Fibroblast of mammary gland (primary cell): ENCODE measurements at places on chromosomes 3 and 15.
A peak's percentile ranks its signal among the peaks of the same experiment; 100 is the strongest.

- no peak for DNase-seq
These were observed 145.7 kb upstream of the MEIS2 start for GRCh38 chr15:37246065-37246464.

- no peak for DNase-seq
These were observed 51.7 kb downstream of the PRICKLE2 start for GRCh38 chr3:64173563-64173962.

DNA sequence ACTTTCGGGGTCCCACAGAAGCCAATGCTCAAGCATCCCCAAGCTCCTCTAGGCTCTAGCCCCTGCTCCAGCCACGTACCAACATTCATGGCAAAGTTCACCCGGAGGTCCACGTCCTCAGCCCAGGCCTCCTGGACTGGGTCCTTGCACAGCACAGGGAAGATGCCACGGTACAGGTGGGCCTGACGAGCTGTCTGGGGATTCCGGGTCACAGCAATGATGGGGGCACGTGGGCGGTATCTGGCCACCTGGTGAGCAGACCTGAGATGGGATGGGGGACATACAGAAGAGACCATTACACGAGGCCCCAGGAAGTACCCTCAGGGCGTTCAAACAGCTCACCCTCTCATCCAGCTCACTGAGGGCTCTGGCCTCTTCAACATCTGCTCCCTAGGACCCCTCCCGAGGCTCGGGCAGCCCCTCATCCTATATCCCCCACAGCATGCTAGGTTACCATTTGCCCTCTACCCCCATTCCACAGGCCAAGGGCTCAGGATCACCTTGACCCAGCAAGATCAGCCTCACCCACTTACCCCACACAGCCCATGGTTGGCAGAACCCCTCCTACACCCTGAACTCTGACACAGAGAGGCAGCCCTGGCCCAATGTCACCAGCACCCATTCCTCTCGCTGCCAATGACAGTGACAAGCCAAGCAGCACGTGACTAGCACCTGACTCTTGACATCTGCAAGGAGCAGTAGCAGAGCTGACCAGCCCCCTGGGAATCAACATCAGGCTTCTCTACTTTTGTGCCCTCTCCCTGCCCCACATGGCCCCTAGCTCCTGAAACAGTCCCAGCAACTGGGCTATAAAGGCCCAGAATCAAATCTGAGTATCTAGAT lies 3.0 kb upstream of the GRAMD2A start:
- no peak for DNase-seq

- no peak for DNase-seq
These were observed 278.9 kb downstream of the MECOM start for GRCh38 chr3:169384573-169384972.

- DNase-seq, result peak; percentile 75
These were observed 285.9 kb downstream of the XXYLT1 start for GRCh38 chr3:194985031-194985578.

DNA sequence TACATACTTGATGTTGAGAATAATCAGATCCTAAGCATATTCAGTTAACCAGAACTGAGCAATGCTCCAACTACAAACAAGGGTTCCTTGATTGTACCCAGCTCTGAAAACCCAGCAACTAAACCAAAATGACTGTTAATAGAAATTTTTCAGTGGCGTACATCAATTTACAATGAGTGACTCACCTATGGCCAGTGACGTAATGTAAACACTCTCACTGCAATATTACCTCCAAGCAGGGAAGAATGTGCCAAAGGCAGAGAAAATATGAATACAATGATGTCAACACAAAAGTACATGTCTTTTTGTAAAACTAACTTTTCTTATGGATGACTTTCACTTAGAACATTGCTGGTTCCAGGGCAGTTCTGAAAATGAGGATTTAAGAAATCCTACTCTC lies 611.3 kb downstream of the EDEM1 start:
- DNase-seq, result no peak

DNA sequence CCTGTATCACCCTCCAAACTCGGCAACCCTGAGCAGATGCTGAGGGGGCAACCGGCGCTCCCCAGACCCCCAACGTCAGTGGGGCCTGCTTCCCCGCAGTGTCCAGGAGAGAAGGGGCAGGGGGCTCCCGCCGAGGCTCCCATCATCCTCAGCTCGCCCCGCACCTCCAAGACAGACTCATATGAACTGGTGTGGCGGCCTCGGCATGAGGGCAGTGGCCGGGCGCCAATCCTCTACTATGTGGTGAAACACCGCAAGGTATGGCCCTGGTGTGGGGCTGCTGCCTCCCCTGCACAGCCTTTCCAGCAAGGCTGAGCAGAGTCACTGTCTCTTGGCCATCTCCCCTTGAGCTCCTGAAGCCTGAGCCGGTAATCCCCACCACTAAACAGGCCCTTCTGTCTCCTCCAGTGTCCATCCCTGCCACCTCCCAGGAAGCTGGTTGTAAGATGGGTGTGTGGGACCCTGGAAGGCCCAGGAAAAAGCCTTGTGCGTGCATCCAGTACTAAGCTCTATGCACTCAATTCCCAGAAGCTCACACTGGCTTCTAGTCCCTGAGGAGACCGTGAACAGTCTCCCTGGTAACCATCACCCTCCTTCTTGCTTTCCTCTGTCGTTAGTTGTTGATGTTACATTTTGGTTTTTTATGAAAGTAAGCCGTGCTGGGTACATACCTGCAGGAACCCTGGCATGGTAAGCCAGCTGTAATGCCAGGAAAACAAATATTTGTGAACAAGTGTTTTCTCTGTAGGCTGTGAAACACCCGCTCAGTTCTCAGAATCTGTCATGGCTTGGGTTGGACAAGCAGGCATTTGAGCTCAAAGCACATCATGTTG lies 63.3 kb downstream of the BOC start:
- DNase-seq, result no peak

DNA sequence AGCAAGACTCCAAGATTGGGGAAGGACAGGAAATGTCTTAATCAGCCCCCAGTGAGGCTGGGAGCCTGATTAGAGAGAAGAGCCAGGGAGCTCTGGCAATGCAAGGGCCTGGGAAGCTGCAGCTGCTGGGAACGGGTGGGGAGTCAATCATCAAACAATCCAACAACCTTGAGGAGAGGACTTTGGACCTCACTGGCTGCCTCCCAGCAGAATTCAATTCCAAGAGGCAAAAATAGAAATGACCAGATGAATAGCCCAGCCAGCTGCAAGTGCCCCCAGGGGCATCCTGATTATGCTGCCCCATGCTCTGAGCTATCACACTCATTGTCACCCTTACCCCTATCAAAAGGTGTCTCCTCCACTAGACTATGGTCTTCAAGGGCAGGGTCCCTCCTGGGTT lies 6.1 kb upstream of the HOMER2 start:
- DNase-seq, result no peak

DNA sequence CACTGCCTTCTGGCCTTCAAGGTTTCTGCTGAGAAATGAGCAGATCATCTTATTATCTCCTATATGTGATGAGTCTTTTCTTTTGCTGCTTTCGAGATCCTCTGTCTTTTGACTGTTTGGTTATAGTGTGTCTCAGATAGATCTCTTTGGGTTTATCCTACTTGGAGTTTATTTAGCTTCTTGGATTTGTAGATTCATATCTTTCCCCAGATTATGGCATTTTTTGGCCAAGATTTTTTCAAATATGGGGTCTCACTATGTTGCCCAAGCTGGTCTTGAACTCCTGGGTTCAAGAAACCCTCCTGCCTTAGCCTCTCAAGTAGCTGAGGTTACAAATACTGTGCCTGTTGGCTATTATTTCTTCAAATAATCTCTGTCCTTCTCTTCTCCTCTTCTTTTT lies 150.3 kb downstream of the PDE8A start:
- no peak for DNase-seq

GRCh38 chr3:115877615-115877899 lies 254.2 kb downstream of the GAP43 start:
- DNase-seq, result peak; percentile 3

DNA sequence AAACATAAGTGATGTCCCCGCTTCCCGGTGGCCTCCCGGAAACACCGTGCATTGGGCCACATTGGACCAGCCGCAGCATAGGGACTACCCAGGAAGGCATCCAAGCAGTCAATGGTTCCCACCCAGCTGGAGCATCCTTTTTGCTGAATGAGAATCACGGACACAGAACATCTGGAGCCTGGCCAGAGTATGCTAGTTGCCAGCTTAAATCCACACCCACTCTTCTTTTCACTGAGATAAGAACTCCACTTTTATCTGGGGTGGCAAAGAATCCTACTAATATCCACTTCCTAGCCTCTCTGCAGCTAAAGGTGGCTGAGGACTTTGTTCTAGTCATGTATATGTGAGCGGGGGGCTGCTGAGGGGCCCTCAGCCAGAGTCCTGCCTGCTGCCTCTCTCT lies 95.2 kb upstream of the PLXNA1 start:
- no peak for DNase-seq

- DNase-seq, result no peak
These were observed 144.7 kb downstream of the SERPINI1 start for GRCh38 chr3:167880183-167880582.

- DNase-seq, result peak; percentile 100
These were observed at the start of the genes NUSAP1 and OIP5 for GRCh38 chr15:41332194-41333025. Gene NUSAP1 (plus strand): TSS chr15:41332881. CDS start chr15:41332958, 77 bp downstream. Gene OIP5 (minus strand): TSS chr15:41332591. CDS start chr15:41332561, 30 bp downstream.
